GF-D8 (cell line): ENCODE measurements at places on chromosomes 6 and 20.

DNA sequence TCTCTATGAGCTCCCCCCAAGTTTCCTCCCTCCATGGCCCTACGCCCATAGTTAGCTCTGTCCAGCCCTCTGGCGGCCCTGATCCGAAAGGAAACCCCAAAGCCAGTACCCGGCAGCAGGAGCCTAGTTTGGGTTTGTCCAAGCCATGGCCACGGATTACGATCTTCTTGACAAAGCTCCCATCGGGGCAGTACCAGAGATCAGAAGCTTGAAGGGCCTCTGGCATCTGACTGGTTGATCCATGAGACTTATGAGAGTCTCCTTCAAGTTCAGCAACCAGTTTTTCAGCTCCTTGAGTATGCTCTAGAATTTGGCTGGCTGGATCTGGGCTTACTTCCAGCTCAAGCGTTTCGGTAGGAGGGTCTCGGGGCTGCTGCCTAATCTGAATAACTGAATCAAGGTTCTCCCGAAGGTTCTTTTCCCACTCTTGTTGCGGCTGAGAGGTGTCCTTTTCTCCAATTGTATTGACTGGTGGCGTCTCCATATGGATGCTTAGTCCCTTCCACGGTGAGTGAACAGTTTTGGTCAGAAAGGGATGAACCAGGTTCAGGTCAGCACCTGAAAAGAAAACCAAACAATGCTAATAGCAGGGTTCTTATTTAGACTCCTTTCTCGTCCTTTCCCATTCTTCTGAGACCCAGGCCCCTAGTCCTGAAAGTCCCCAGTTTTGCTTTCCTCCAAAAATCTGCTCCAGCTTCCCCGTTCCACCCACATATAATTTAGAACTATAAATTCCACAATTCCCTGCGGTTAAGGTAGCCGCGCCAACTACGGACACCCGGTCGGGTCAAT, 595 bp downstream of the FKBPL start:
- DNase-seq = peak; percentile 49

DNA sequence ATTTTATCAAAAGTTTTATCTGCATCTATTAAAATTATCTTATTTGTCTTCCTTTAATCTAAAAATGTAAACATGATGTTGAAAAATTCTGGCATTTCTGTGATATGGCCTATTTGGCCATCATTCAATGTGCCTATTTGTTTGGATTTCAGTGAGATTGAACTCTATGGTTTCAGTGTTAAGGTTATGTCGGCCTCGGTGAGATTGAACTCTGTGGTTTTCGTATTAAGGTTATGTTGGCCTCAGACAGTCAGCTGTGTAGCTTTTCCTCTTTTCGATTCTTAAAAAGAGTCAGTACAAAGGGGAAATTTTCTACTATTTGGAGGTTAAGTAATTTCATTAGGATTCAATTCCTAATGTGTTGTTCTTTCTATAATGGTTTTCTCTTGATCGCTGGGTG, 320.6 kb downstream of the PACRG start:
- no peak for DNase-seq

DNA sequence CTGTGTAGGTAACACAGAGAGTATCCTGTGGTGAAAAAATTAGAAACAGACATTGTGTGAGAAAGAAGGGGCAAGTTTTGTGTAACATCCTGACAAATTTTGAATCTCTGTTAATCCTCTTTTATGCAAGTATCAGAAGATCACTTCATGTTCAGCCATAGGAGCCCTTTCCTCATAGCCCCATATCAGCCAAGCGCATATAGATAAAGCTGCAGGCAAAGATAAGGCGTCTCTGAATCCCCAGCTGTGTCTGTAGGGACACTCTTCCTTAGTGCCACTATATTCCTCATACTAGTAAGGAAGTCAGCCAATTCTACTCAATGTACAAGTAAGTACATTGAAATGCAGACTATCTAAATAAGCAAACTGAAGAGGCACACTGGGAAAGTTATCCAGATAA, 22.3 kb downstream of the HTR1E start:
- DNase-seq = no peak

DNA sequence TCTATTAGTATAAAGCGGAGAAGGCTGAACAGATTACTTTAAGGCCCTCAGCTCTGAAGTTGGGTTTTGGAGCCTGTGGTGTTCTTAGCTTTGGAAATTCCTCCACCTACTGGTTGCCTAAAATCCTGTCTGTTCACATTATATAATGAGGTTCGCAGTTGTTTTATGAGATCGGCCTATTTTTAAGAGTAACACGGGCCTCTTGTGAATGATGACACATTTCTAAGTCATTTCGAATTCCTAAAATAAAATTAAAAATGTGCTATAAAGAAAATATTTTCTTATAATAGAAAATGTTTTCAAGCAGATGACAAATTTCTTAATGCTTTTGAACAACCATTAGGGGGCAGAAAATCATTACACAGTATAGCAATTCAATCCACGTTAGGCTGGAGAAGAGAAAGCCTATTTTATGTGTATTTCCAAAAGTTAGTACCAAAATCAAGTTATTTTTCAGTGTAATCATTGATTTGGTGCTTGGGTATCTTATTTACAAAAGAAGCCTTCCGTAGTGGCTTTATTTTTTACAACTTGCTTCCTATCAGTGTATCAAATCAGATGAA, 15.8 kb upstream of the FAM8A1 start:
- peak; percentile 34 for DNase-seq

- DNase-seq = no peak
These were observed 11.0 kb upstream of the FILIP1 start for GRCh38 chr6:75504465-75505222.

DNA sequence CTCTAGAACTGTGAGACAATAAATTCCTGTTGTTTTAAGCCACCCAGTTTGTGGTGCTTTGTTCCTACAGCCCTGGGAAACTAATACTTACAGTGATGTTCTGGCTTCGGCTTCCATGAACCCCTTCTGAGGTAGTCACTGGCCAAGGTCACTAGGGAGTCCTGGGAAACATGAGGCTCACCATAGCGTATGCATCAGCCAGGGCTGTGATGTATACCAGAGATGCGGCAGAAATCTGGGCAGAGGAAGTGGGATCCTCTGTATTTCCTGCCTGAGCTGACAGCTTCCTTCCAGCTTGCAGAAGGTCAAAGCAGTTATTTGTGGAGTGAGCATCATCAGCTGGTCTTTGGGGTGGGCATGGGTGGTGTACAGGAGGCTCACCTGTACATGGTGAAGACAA, 27.9 kb downstream of the KAT14 start:
- no peak for DNase-seq

- no peak for DNase-seq
These were observed 784.3 kb upstream of the CHD6 start for GRCh38 chr20:42402455-42402854.

- no peak for DNase-seq
These were observed 143.8 kb upstream of the MLIP start for GRCh38 chr6:53967415-53967814.

DNA sequence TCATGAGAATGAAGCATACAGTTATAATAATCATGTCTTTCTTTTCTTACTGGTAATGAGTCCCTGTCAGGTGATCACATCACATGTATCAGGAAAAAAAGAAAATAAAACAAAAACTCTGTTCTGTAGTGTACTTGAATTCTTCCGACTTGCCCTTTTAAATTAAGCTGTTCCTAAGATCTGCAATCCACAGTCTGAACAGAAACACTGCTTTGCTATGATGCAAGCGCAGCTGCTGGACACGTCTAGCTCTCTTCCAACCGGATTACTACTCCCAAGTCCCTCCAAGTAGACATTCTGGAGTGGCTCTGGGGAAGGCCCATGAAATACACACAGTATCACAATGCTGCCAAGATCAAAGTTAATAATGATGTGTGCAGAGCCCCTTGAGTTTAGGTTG, 83.7 kb downstream of the FYN start:
- no peak for DNase-seq

DNA sequence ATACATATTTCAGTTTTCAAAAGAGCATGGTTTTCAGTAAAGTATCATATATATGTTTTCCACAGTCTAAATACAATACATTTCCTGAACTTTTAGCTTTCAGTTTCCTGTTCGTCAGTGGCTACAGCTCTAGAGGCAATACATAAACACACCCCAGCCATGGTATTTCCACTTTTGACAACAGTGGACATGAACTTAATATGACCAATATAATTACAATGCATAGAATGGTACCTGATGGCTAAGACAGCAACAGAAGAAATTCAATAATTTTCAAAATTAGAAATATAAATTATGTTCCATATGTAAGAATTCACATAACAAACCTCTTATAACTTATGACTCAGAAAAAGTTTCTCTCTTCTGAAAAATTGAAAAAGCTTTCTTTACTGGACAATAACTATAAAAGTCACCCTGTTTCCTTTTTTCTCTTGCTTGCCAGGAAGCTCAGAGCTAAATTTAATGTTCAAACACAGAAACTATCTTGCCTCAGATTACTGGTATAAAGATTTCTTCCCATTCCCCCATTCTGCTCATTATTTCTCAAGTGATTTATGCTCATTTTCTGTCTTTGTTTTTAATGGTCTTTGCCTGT, 19.2 kb downstream of the FKBP5 start:
- no peak for DNase-seq

DNA sequence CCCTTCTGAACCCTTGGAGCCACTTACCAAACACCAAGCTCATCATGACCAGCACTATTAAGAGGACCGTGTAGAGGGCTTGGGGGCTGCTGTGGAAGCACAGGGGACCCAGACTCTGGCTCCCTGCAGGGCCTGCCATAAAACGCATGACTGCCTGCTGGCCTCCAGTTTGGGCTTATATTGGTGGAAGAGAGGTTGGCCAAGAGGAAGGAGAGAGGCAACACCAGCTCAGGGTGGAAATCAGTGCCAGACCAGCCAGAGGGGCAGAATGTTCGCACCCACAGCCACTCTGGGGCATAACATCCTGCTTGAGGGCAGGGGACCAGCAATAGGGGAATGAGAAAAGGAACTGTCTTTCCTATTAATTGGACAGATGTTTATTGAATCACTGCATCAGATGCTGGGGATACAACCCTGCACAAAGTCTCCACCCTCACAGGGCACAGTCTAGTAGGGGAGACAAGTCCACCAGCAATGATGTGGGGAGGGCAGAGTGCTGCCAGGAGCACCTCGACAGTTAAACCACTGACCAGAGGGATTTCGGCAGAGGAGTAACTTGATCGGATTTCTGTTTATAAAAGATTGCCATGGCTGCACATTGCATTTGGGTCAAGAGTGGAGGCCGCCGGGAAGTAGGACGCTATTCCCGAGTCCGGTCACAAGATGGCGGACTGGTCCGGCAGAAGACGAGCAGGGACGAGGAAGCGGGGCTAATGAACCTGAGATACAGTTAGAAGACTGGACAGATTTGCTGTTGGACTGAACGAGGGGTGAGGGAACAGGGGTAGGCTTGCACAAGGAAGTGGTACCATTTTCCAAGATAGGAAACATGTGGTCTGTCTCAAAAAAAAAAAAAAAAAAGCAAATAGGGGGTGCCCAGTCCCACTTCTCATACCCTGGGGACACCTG, at the start of gene LY6G5C:
LY6G5C (minus strand) TSS at position 842 of the 909 bp plus-strand sequence; CDS start at position 148, 694 bp downstream.
- peak; percentile 65 for DNase-seq

GRCh38 chr6:83198486-83199172, 5.5 kb downstream of the RWDD2A start:
- no peak for DNase-seq

DNA sequence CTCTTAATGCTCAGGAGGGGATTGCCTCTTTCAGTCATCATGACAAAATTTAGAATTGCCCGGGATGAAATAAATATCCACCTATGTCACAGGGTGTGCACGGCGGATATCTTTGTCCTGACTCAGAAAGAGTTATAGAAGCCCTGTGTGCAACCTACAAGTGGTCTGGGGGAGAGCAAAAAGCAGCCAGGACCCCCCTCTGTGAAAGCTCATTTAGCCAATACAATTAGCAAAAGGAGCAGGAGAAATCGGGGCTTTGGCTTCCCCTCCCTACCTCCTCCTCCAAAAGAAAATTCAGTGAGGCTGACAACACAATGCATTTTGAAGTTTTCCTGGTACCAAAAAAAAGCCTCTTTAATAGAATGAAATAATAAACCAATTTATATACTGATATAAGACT, 21.8 kb downstream of the FOXA2 start:
- DNase-seq = no peak

DNA sequence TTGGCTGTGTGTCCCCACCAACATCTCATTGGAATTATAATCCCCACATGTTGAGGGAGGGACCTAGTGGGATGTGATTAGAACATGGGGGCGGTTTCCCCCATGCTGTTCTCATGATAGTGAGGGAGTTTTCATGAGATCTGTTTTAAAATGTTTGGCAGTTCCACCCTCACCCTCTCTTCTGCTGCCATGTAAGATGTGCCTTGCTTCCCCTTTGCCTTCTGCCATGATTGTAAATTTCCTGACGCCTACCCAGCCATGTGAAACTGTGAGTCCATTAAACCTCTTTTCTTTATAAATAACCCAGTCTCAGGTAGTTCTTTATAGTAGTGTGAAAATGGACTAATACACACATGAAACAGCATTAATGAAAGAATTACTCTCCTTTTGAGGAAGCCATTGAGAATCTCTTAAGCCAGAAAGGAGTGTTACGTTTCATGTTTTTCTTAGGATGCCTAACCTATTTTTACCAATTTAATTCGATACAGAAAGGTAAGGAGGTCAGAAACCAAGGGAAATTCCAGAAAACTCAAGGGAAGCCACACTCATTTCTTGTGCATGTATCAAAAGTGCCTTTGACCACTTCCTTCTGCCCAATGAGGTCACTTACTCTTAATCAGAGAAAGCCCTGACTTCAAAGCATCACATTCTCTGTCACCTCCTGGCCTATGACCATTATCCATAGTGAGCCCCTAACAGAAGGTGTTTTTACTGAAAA, 24.7 kb upstream of the HINT3 start:
- no peak for DNase-seq

- no peak for DNase-seq
These were observed 34.0 kb downstream of the ZBTB9 start for GRCh38 chr6:33488339-33488738.

DNA sequence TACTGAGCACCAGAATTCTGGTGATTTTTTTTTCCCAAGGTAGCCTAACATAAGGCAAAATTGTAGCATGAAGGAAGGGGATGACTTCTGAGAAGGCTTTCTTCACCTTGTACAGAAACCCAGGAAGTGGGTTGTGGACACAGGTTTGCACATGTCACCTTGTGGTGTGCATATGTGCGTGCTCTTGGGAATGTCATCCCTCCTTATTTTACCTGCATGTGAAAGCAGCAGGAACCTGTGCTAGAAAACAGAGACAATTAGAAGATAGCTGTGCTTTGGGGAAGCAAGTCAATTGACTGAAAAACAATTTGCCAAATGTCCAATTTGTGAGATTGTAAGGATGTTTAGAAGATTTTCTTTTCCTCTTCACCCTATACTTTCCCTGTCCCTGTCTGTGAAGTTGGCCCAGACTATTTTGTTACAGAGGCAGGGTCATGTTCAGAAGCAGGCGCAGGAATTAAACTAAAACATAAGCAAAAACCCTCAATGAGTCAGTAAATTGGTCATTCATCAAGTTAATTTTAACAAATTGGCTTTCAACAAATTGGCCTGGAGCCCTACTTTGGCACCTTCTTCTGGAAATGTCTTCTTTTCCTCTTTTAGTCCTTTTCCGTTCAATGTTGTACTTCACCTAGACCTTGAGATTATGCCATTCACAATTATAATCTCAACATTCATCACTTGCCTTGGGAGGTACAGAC, 261.2 kb downstream of the ADGB start:
- no peak for DNase-seq
